ENCODE measurements at places on chromosomes 6 and 20. TPM values are rescaled to one million over a fixed set of nuclear protein-coding genes. Genes with fewer than 3 reads are reported as not detected.

TSBP1 gene
- not detected for total RNA-seq

ROMO1 gene
- 108 TPM for total RNA-seq

GHRH gene
- not detected for total RNA-seq

- DNase-seq = no peak
Measured at GRCh38 chr6:37008484-37009465, 3.3 kb downstream of the FGD2 start.

GRCh38 chr6:27383481-27383880, 5.1 kb upstream of the ZNF391 start:
- no peak for DNase-seq

- DNase-seq = no peak
Measured at GRCh38 chr20:62345681-62346370, 21.3 kb downstream of the LAMA5 start.
